ENCODE measurements at places on chromosomes 16 and 17. TPM values are rescaled to one million over a fixed set of nuclear protein-coding genes. Genes with fewer than 3 reads are reported as not detected.

The SCPEP1 gene
- total RNA-seq, result 9.2 TPM

DNA sequence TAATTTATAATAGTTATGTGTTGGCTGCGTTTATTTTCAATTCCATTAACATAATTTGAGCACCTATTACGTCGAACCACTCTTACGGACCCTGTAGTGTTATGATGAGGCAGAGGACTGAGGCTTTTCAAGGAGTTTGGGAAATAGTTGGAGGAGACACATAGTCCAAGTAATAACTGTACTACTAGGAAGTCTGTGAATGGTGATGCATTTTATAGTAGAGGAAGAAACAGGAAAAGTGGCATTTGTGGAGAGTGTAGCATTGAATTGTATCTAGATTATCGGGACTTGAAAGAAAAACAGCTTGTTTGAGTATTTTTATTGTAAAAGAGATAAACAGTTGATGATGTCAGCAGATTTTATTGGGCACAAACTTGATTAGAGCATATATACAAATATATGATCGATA, 1.7 kb downstream of the NFATC3 start:
- DNase-seq, result no peak

The TPSAB1 gene
- total RNA-seq, result not detected

- no peak for DNase-seq
Observed at GRCh38 chr16:26605626-26606271, 461.0 kb upstream of the C16orf82 start.

GRCh38 chr16:85431431-85432124, 181.5 kb upstream of the GSE1 start:
- no peak for DNase-seq

GRCh38 chr17:39231591-39232551, 6.1 kb upstream of the STAC2 start:
- DNase-seq, result no peak

GRCh38 chr16:23640615-23640930, 537 bp downstream of the PALB2 start:
- no peak for DNase-seq

DNA sequence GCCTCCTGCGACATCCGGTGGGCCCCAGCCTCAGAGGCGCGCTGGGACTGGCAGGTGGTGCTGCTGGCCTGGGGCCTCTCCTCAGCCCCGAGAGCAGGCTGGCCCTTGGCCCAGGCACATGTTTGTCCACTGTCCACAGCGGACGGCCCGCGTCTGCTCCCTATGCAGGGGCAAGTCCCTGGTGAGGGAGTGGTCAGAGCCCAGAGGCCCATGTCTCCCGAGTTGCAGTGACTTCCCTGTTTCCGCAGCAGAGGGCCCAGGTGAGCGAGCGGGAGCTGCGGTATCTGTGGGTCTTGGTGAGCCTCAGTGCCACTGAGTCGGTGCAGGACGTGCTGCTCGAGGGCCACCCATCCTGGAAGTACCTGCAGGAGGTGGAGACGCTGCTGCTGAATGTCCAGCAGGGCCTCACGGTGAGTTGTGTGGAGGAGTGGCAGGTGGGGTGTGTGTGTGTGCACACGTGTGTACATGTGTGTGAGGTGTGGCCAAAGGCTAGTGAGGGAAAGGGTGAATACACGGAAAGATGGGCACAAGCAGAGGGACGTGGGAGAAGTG, 10.4 kb downstream of the IL34 start:
- DNase-seq, result no peak

- DNase-seq, result no peak
Observed at GRCh38 chr16:86594721-86595120, 16.4 kb downstream of the FOXL1 start.
